Activated CD8-positive, alpha-beta T cell treated with anti-CD3 and anti-CD28 coated beads, Interleukin-2, amount 10 ng/mL, durations not matched to agents 7 days and 5 days (primary cell): ENCODE measurements at places on chromosomes 12 and 14.

GRCh38 chr12:45289245-45290215 is 73.6 kb downstream of the ANO6 start:
- DNase-seq: no peak

- DNase-seq: no peak
These were observed 9.5 kb downstream of the ACIN1 start for GRCh38 chr14:23085458-23085857.

- peak; percentile 33 for DNase-seq
These were observed 94.6 kb upstream of the MUCL1 start for GRCh38 chr12:54759751-54760150.

- no peak for DNase-seq
These were observed 17.1 kb upstream of the ADSS1 start for GRCh38 chr14:104706733-104707607.

- no peak for DNase-seq
These were observed 42.1 kb downstream of the GPR19 start for GRCh38 chr12:12653922-12654321.

- DNase-seq: peak; percentile 62
These were observed 122.1 kb downstream of the CALM1 start for GRCh38 chr14:90518941-90519256.

- DNase-seq: no peak
These were observed 39.5 kb downstream of the PRMT8 start for GRCh38 chr12:3530548-3530947.

- DNase-seq: no peak
These were observed 10.2 kb downstream of the DLST start for GRCh38 chr14:74891870-74892269.

DNA sequence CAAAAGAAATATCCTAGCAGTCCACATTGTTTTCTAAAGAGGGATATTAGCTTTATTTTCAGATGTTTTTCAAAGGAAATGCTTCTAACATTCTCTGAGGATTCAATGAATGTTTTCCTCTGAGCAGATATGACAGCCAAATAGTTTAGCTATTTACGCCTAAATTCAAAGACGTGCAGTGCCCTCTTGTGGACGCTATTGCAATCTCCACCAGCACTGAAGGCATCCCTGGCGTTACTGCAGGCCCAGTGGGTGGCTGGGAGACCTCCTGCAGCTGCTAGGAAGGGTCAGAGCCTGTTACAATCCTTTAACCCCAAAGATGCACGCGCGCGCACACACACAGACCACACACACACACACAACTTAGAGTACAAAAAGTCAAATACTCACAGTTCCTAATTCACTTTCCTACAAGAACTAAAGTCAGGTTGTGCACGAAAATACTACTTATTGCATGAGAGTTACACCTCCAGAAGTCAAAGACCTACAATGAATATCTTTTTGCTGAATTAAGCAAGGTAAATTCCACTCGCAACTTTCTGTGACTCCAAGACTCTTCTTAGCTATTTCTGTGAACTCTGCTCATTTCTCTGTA is 589.3 kb upstream of the TMEM132C start:
- peak; percentile 62 for DNase-seq

GRCh38 chr12:131921866-131922769 is 7.0 kb upstream of the PUS1 start:
- no peak for DNase-seq

- DNase-seq: peak; percentile 62
These were observed 507 bp downstream of the AHSA1 start for GRCh38 chr14:77458249-77458950.

DNA sequence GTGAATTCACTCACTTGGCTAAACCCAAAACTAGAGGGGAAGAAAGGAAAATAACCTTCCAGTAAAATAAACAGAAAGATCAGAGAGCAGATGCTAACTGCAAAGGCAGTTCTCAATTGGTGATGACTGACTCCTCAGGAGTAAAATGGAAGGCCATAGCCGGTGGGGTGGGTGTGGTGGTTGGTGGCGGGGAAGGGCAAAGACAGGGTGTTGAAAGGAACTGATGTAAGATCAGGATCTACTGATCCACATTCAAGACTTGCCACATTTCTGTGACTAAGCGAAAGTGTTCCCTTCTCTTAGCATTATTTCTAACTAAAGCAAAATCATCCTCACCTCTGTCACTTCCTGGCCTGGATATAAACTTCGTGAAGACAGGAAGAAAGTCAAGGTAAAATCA is 26.3 kb upstream of the TC2N start:
- no peak for DNase-seq

DNA sequence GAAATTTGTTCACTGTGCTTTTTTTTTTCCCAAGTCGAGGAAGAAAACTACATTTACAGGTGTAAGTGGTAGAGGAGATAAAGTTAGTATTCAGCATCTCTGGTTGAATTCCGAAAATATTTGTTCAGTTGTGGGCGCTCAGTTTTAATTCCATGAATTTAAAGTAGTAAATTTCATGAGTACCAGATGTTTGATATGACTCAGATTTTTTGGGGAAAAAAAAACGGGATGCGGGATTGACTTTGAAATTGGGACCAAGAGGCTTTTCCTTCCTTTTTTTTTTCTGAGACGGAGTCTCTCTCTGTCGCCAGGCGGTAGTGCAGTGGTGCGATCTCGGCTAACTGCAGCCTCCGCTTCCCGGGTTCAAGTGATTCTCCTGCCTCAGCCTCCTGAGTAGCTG is 1.6 kb downstream of the TULP3 start:
- no peak for DNase-seq

DNA sequence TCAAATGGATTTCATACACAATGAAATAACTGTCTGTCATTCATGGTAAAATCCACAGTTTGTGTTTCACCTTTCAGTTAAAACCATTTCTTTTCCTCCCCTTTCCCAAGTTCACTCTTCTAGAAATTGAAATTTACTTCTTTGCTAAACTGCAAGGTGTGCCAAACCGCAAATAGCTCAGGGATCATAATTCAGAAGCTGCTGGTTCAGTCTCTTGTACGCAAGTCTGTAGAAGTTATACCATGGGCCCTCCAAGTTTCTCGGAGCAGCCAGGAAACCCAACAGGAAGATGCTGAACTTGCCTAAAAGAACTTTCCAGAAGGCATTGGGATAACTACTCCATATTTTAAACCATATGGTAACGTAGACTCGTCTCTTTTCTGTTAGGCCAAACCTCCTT is 268.9 kb downstream of the FLRT2 start:
- no peak for DNase-seq

- no peak for DNase-seq
These were observed 12.4 kb downstream of the GLRX5 start for GRCh38 chr14:95547272-95547625.

GRCh38 chr12:41527062-41527461 is 338.9 kb downstream of the PDZRN4 start:
- DNase-seq: no peak

DNA sequence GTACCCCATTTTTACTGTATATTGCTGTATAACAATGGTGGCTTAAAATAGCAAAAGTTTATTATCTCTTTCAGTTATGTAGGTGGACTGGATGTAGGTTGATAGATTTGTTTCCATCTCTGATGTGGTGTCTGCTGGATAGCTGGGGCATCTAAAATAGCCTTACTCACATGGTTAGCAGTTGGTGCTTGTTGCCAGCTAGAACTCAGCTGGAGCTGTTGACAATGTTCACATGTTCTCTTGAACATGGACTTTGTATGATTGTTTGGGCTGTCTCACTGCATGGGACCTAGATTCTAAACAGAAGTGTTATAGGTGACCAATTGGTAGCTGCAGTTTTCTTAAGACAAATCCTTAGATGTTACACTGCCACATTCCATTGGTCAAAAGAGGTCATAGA is 126.9 kb downstream of the GPHN start:
- no peak for DNase-seq

DNA sequence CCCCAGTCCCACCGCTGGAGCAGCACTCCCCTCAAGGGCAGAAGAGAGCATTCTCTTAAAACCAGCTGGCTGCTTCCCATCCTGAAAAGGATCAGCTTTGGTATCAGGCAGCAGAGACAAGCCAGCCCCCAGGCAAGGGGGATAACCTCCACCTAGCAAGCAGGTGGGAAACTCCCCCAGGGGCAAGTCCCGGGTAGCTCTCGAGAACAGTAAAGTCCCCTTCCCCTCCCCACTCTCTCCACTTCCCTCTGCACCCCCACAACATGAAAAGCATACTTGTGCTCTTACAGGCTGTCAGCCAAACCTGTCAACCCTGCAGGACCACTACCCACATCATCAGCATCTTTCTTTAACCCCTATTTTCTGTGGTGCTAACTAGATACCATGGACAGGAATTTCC is 254.0 kb downstream of the NTF3 start:
- no peak for DNase-seq
